ENCODE measurements at places on chromosomes 4 and X. TPM values are rescaled to one million over a fixed set of nuclear protein-coding genes. Genes with fewer than 3 reads are reported as not detected.
A peak's percentile ranks its signal among the peaks of the same experiment; 100 is the strongest.

DNA sequence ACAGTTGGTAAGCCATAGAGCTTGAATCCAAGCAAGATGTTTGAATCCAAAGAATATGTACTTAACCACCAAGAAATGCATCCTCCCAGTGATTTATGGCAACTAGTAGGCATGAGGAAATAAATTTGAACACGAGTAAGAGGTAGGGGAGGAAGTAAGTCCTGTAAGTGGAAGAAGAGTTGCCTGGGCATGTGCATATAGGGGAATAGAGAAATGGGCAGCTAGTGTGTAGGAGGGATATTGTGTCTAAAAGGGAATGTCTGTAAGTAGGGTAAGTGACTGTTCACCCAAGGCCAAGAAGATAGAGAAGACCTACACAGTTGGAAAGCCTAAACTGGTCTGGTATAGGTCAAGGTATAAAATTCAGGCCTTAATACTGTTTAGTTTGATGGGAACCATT lies 4.6 kb downstream of the SH3BGRL start:
- DNase-seq, result no peak

- DNase-seq, result no peak
Measured at GRCh38 chr4:26030260-26030667, 116.2 kb downstream of the SMIM20 start.

DNA sequence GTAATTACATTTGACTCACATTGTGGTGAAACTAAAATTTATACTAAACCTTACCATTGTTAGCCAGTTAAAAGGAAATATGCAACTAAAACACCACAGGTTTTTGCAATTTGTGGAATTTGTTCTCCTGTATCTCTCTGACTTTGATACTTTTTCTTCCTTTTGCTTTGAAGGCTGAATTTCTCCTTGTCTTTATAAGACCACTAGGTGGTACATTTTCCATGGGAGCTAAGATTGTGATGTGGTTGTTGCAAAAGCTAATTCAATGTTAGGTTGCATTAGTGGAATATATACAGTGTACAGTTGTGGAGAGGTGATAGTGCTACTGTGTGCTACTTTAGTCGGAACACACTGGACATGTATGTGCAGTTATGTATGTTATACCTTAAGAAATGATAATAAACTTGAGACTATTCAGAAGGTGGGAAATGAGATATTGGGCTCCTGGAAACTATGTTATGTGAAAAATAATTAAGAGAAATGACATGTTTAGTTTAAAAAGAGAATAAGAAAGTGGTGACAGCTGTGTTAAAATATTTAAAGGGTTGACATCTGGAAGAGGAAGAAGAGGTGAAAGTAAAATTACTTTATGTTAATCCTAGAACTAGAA lies 70.3 kb downstream of the ARL9 start:
- peak; percentile 3 for DNase-seq

DNA sequence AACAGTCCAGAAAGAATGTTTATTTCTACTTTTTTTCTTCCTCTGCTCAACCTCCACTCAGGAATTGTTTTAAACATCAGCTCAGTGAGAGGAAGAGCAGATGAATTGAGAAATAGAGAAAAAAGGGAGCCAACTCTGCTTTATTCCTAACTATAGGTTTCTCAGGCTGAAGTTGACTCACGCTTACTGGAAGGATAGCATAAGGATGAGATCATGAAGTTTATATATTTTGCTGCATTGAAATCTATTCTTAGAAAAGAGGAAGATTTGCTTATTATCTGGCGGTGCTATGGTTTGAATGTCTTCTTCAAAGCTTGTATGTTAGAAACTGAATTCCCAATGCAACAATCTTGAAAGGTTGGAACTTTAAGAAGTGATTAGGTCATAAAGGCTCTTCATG lies 1673.4 kb upstream of the PCDH7 start:
- DNase-seq, result no peak

DNA sequence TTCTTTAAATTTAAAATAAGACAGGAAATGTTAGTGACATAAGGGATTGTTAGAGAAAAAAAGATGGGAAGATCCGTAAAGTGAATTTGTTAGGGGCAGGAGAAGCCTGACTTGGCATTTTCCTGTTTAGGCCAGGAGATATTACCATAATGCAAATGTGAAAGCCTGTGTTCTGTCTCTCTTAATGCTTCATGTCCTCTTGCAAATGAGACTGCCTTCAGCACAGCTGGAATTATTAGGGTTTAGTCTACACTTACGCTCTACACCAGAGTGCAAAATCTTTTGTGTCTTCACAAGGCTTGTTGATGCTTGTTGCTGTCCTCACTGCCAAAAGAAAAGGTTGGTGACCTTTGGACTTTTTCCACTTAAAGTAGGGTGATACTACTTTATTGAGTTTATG lies 56.8 kb downstream of the JADE1 start:
- no peak for DNase-seq

DNA sequence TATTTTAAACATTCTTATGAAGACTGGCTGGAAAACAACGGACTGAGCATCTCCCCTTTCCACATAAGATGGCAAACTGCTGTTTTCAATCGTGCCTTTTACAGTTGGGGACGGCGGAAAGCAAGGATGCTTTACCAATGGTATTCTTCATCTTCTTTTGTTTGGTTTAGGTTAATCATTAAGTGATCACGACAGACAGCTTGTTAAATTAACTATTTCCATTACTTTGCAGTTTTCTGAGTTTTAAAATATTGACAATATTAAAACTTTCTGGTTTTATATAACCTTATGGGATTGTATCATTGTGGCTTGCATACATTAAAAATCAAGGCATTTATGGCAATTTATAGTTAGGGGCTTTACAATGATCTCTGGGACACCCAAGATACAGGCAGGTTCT lies 3.8 kb downstream of the MBTPS2 start:
- DNase-seq, result no peak

DNA sequence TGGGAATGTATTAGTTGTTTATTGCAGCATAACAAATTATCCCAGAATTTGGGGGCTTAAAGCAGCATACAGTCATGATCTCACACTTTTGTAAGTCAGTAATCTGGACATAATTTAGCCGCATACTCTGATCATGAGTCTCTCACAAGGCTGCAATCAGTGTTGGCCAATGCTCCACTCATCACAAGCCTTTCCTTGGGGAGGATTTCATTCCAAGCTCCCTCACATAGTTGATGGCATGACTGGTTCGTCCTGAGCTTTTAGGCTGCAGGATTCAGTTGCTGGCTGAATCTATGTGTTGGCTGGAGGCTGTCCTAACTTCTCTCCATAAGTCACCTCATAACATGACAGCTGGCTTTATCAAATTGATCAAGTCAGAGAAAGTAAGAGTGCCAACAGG lies 1568.6 kb upstream of the PCDH7 start:
- DNase-seq, result no peak

DNA sequence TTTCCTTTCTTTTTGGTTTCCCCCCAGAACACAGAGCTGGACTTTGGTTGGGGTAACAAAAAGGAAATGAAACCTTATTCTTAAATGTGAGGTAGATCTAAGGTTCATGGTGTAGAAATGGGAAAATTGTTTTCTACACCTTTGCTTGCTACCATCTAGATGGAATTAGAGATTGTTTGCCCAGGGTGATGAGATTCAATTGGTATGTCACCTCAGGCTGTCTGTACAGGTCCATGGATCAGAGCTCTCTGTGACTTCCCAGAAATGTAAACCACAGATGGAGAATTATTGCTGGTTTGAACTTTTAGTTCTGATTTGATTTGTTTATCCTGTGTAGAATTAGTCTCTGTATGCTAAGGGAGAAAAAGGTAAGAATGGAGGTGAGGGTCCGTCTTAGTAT lies 146.7 kb downstream of the PCDH7 start:
- DNase-seq, result no peak

DNA sequence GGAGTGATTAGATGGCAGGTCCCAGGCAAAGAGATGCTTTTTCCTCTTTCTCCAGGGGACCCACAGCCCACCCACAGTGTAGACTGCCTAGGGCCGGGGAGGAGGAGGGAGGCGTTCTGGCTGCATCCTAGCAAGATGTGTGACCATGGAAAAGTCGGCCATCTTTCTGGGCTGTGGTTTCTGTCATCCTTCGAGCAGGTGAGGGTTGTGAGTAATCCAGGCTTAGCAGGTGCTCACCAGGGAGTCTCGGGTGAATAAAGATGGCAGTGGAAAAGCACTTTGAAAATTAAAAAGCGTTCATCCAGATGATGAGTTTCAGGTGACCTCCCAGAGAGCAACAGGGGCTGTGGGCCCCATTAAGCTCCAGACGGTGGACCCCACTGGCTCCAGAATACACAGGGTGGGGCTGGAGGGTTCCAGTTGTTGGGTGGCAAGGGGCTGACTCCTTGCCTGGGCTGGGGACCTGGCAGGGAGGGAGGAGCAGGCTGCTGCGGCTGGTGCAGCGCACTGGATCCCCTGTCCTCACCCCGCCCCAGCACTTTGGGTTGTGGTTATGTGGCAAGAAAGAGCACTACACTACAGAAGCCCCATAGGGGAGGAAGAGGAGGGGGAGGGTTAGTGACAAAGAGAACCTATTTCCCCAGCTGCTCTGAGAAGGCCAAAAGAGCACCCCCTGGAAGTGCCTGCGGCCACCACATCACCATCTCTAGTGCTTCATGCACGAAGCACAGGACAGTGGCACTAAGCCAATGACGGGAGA lies 23.7 kb downstream of the ELF4 start:
- no peak for DNase-seq

GRCh38 chr4:135412213-135412612 lies 1210.6 kb upstream of the PABPC4L start:
- no peak for DNase-seq

GRCh38 chr4:27595571-27596360 lies 735.1 kb downstream of the STIM2 start:
- no peak for DNase-seq

- no peak for DNase-seq
Measured at GRCh38 chr4:183821076-183821853, 83.8 kb upstream of the STOX2 start.

GRCh38 chrX:73556159-73556558 lies 6.8 kb upstream of the CHIC1 start:
- DNase-seq, result no peak

- no peak for DNase-seq
Measured at GRCh38 chr4:156858071-156858470, 113.5 kb downstream of the PDGFC start.

DNA sequence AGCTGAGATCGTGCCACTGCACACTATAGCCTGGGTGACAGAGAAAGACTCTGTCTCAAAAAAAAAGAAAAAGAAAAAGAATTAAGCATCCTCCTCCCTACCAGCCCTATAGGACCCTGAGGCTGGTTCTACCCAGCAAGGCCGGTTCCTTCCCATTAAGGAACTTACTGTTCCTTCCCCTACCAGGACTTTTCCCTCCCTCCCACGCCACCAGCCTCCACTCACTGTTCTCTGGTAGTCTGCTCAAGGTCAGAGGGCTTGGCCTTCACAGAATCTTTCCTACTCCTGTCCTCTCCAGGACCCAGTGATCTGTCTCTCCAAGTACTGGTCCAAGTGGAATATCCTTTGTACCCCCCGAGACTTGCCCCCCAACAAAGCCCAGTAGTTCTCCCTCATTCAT lies 1.4 kb downstream of the GRIPAP1 start:
- no peak for DNase-seq

GRCh38 chr4:185839770-185840169 lies 27.8 kb upstream of the SORBS2 start:
- DNase-seq, result no peak

DNA sequence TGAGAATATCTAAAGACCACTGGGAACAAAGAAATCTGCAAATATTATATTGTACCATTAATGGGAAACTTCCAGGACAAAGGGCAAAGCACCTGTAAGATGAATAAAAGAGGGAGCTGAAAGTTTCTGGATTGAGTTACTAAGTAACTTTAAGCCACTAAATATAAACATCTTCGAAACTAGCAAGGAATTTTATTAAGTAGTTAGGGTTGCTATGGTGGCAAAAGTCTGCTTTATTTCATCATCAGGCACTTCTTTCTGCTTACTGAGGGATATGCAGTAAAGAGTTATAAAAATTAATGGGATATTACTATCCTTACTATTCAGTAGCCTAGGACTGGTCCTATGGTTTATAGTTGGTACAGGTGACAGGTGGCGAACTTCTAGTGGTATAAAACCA lies 33.0 kb downstream of the SMARCA1 start:
- no peak for DNase-seq

Gene ODAPH
- polyA plus RNA-seq, result not detected

Gene ZDHHC15
- polyA plus RNA-seq, result not detected

Gene SPACA5
- not detected for polyA plus RNA-seq

Gene ARR3
- polyA plus RNA-seq, result not detected

Gene NAT8L
- polyA plus RNA-seq, result 0.02 TPM

Gene KCTD8
- not detected for polyA plus RNA-seq

All from BJ (cell line).